ENCODE measurements at places on chromosomes 12 and 14. TPM values are rescaled to one million over a fixed set of nuclear protein-coding genes. Genes with fewer than 3 reads are reported as not detected.

The HOXC4 gene
- 29.6 TPM for polyA plus RNA-seq

GRCh38 chr14:92702441-92702918 lies 45.9 kb downstream of the LGMN start:
- no peak for DNase-seq

The DYNLL1 gene
- 359 TPM for polyA plus RNA-seq

DNA sequence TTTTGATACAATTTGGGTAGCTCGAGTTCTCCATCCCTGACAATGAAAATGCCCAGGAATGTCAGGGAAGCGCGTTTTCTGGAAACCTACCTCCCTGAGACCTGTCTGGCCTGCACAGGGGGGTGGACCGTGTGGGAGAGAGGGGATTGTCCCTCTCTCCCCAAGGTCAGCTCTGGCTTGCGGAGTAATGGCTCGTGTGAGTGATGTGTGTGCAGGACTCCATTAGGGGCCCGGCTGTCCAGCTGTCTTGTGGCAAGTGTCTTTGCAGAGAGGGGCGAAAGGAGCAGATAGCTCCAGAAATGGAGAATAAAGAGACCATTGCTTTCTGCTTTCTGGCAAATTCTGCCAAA lies 215.3 kb downstream of the CHST11 start:
- DNase-seq: no peak

GRCh38 chr12:124603831-124604251 lies 36.4 kb upstream of the NCOR2 start:
- peak; percentile 77 for DNase-seq

GRCh38 chr12:1282670-1283315 lies 291.8 kb downstream of the ERC1 start:
- peak; percentile 95 for DNase-seq

DNA sequence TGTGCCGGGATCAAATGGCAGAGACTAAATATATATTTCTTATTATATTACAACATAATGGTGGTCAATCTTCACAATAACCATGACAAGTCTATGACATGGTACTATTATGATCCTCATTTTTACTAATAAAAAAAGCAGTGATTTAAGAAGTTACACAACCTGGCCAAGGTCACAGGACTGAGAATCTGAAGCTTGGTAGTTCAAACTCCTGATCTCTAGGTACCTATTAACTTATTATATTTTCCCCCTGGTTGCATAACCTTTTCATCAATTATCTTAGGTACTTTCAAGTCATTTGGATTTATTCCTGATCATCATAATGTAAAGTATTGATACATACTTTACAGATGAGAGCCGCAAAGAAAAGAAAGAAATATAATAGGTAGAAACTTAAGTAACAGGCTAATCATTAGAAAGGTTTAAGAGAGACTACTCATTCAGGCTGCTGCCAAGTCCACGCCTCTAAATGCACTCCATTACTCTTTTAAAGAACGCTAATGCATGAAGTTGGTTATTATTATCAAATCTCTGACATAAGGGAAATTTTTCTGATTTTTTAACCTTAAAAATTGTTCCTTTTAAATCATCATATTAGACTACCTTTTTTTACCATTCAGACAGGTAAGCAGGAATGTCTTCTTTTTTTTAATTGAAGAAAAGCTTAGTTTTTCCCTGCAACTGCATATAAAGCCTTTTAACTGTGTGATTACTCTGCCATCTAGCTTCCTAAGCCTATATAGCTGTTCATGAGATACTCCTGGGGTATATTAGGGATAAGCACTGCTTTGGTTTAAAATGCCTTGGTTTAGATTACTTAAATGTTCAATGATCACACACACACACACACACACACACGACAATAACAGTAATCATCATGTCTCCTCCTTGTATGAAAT lies 35.6 kb downstream of the RPS29 start:
- DNase-seq: no peak

DNA sequence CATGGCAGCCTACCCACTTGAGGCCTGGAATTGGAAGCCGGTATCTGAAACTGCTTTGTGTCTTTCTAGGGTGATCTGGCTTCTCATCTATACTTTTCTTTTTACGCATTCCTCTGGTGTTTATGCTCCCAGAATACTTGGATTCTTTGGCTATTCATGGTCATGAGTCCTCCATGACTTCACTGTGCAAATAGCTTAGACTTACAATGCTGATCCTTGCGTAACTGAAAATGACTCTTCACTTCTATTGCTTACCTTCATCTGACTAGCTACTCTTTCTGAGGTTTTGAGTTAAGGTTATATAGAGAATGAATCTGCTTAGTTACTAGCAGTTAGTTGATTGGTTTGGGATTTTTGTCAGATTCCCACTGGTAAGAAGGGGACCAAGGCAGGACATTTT lies 121.7 kb upstream of the NOVA1 start:
- DNase-seq: no peak

GRCh38 chr14:77100961-77101360 lies 2.9 kb downstream of the CIPC start:
- DNase-seq: no peak

The ZC3H10 gene
- polyA plus RNA-seq: 7.7 TPM

- peak; percentile 55 for DNase-seq
Observed at GRCh38 chr14:103594265-103594664, 31.5 kb downstream of the COA8 start.

DNA sequence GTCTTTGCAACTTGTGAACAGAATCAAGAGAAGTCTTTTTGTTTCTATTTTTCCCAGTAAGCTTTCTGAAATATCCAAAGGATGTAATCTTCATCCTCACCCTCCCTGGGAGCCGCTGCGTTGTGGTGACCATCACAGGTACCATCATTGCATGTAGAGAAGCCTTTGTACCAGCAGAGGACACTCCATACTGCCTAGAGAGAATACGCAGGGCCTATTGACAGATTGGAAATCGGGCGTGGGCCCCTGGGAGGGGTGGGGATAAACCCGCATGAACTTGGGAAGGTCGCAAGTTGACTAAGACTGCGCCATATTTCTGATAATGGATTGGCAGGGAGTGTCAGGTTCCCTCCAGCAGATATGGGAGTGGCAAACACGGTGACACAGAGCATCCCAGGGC lies 12.7 kb downstream of the KRT1 start:
- no peak for DNase-seq

GRCh38 chr14:79825046-79825521 lies 386.2 kb downstream of the DIO2 start:
- peak; percentile 72 for DNase-seq

GRCh38 chr14:32201816-32202490 lies at the start of gene RNU6-7:
Gene RNU6-7 (plus strand): TSS chr14:32202045.
- peak; percentile 61 for DNase-seq

- DNase-seq: no peak
Observed at GRCh38 chr14:89504091-89504490, 87.1 kb upstream of the FOXN3 start.

The TDRD9 gene
- 0.80 TPM for polyA plus RNA-seq

- peak; percentile 79 for DNase-seq
Observed at GRCh38 chr14:34098045-34098984, 147.4 kb upstream of the EGLN3 start.

GRCh38 chr12:89493670-89494302 lies 30.8 kb downstream of the GALNT4 start:
- DNase-seq: peak; percentile 32

DNA sequence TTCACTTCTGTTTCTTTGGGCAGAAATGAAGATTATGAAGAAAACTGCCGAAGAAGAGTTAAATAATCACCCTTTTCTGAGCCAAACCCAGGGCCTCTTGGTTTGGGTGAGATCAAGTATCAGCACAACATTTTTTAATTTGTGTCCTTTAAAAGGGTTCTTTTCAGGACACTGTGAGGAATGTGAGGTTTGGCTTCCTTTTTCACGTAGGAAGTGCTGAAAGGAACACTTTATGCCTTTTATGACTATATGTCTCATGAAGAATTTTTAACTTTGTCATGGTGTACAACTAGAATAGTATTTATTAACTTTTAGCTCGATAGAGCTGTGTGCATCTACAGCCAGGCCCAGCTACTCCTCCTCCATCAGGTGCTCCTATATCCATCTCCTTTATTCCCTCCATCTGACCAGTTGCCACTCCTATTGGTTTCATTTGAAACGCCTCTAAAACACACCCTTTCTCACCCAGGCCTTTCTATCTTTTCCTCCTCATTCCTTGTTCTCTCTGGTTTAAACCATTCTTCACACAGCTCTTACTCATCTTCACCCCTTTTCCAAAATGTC lies 103.6 kb upstream of the LRIG3 start:
- DNase-seq: no peak

The TMEM229B gene
- polyA plus RNA-seq: 0.45 TPM

DNA sequence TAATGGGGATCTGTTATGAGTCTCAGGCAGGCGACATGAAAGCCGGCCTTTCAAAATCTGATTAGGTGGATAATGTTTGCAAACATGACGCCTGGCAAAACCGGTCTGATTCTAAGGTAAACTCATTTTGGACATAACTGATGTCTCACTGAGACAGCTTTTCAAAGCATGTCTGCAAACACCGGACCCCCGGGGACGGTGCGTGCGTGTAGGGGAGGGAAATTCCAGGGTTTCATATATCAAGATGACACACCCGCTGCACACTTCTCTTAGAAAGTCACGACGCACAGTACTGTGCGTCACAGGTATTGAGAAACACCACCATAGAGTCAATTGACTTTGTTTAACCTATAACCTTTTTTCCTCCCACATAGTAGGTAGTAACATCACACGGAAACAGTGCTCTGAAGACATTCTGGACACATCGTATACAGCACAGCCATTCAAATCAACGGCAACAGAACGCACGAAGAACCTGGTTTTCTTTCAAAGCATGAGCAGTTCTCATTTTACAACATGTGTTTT lies 43.9 kb upstream of the TESC start:
- DNase-seq: no peak

DNA sequence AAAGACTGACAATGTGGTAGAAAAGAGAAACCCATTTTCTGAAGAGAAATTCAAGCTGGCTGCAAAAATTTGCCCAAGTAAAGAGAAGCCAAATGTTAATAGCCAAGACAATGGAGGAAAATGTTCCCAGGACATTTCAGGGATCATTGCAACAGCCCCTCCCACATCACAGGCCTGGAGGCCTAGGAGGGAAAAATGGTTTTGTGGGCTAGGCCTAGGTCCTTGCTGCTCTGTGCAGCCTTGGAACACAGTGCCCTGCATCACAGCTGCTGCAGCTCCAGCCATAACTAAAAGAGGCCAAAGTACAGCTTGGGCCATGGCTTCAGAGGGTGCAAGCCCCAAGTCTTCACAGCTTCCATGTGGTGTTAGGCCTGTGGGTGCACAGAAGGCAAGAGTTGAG lies 332.4 kb upstream of the LRIG3 start:
- DNase-seq: no peak

The OR6C2 gene
- not detected for polyA plus RNA-seq

- no peak for DNase-seq
Observed at GRCh38 chr14:36675581-36675980, 13.9 kb downstream of the PAX9 start.

DNA sequence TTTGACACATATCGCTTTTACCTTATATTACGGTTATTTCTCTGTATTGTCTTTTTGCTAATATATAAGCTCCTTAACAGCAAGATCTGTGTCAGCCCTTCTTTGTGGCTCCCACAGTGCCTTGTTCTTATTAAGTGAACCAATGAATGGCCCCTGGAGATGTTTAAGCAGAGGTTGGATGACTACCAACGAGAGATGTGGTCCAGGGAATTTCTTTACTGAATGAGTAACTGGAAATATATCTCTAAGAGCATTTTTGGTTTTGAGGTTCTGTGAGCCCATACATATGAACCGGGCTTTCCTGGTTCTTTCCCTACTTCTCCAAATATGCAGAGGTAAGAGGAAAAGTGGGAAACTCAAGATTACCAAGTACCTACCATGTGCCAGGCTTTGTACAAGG lies 23.5 kb downstream of the CALCOCO1 start:
- DNase-seq: peak; percentile 53

The NOVA1 gene
- polyA plus RNA-seq: 11.8 TPM

The KCNK10 gene
- not detected for polyA plus RNA-seq

DNA sequence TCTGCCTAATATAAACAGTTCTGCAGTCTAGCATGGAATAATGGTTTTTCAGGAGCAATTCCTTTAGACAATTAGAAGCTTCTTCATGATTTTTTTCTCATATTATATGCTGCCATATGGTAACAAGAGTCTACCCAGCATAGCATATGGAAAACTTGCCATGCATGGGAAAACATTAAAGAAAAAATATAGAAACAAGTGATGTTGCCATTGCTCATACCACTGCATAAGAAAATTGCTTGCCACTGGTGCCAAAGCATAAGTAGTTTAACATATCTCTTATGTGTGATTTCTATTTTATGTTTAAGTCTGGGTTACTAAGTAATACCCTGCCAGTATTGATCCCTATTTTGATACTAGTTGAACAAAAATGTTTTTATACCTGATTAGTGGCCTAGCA lies 171.2 kb downstream of the CCDC59 start:
- DNase-seq: no peak

- DNase-seq: no peak
Observed at GRCh38 chr12:106631797-106632196, 49.0 kb downstream of the RFX4 start.

The GALNT16 gene
- polyA plus RNA-seq: 24.6 TPM

- peak; percentile 53 for DNase-seq
Observed at GRCh38 chr12:8780389-8780788, 42.0 kb upstream of the A2ML1 start.

DNA sequence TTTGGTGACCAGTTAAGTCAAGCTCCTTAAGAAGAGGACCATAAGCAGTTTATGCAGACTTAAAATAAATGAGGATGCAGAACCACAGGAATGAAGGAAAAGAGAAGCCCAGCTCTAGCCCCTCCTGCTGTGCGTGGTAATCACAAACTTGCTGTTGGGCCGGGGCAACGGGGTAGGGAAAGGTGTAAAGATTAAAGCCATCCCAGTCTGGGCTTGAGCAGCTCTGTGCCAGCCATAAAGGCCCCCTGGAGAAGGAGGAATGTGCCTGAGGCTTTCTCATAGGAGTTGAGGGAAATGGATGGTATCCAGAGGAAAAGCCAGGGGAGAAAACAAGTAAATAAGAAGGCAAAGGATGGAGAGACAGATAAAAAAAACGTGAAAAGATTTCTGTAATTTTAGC lies 25.1 kb downstream of the TEP1 start:
- no peak for DNase-seq

DNA sequence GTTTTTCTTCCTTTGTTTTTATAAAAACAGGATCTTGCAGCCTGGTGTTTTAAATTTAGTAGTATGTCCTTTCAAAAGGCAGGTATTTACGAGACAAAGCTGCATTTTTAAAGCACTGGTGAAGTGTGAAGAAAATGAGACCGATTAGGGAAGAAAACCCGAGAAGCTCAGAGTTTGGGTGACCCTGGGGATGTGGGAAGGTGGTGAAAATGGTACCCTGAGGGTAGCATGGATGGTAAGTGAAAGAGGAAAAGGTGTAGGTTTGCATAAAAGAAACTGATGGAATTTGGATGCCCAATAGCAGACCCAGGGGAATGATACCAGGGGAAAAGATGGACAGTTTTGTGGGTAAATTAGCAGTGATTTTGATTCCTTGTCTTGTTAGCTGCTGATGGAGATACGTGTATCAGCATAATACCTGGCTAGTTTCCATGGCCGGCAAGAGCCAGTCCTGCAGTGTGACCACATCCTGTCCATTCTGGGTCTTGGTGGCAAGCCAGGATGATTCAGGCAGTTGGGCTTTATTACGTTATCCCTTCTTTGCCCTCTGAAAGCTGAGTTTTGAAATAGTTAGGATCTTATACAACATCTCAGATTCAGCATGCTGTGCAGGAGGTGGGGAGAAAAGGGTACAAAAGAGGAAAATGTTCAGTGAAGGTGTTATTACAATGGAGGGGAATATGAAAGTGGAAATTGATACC lies 8.9 kb downstream of the BICD1 start:
- peak; percentile 79 for DNase-seq

The LDHB gene
- polyA plus RNA-seq: 922 TPM
